ENCODE measurements at places on chromosomes 6 and 20.

- no peak for DNase-seq
Observed at GRCh38 chr6:77763124-77763523, 110.3 kb downstream of the MEI4 start.

GRCh38 chr6:6851059-6851948 is 256.5 kb upstream of the RREB1 start:
- DNase-seq, result peak; percentile 37

GRCh38 chr6:137709424-137710236 is 157.4 kb upstream of the TNFAIP3 start:
- DNase-seq, result no peak

- peak; percentile 79 for DNase-seq
Observed at GRCh38 chr6:158488065-158488464, 71.8 kb upstream of the TMEM181 start.

DNA sequence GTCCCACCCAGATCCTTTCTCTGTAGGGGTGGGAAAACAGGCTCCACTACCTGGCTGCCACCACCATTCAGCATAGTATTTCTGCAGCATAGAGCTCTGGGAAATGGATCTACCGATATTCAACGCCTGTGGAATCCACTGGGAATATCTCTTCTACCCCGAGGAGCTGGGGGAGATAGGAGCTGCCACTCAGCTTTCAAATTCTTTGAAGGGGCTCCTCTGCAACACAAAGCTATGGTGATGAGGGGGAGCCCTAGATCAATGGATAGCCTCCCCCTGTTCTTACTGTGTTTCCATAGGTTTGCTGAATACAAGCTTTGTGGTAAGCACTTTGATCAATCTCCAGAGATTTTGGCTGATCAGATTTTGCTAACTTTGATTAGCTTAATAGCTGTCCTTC is 12.9 kb downstream of the FAM50B start:
- no peak for DNase-seq

- DNase-seq, result no peak
Observed at GRCh38 chr20:56996533-56996932, 269.9 kb downstream of the BMP7 start.

DNA sequence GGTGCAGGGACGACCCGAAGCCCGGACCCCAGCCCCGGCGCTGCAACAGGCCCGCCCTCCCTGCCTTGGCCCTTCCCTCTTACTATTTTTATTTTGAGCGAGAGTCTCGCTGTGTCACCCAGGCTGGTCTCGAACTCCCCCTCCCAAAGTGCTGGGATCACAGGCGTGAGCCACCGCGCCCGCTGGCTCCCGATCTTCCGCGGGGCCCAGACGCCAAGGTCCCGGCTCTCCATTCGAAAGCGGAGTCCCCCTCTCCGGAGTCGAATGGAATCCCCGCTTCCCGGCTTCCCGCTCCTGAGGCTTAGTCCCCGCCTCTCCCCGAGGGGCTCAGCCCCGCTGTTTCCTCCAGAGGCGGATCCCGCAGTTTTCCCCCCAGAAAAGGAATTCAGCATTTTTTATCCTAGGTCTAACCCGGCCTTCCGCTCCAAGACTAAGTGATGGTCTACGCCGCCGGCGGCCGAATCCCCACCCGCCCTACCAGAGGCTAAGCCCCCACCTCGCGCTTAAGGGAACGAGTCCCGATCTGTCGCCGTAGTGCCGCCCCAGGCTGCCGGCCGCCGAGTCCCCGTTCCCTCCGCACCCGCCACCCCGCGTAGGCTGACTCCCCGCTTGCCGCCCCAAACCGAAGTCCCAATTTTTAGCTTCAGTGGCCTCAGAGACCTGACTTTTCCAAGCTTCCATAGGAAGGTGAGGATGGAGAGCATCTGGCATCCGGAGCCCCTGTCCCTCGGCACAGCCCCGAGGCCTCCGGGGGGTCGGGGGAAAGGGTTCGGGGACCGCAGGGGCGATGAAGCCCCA is 11.5 kb upstream of the TMC2 start:
- no peak for DNase-seq

DNA sequence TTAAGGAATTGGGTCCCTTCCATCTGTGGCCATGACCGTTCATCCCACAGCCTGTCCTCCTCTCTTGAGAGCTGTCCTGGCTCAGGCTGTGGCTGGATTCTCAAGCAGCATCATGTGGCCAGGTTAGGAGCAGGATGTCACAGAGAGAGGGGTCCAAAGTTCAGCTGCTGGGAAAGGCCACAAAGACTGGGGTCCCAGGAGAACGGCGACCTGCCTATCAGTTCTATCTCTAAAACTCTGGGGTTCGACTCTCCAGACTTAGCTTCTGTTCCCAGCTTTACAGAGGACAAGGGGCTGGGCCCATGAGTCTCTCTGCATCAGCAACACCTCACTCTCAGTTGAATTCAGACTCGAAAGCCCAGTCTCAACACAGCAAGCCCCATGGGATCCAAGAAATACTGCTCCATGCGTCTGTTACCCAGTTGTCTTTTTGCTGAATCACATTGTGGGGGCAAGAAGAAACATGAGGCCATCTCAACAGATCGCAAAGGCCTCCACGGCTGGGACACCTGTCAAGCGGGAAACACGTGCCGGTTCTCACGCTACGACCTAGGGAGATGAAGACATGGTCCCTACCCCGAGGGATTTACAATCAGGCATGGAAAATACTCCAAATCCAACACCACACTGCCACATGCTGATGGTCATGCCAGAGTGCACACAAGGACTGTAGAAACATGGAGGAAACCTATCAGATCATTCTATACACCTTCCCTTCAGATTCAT is 95.4 kb downstream of the SLC22A23 start:
- no peak for DNase-seq

GRCh38 chr20:9204979-9205378 is 136.1 kb downstream of the PLCB4 start:
- DNase-seq, result no peak

- no peak for DNase-seq
Observed at GRCh38 chr20:22617160-22617559, 32.8 kb upstream of the FOXA2 start.

DNA sequence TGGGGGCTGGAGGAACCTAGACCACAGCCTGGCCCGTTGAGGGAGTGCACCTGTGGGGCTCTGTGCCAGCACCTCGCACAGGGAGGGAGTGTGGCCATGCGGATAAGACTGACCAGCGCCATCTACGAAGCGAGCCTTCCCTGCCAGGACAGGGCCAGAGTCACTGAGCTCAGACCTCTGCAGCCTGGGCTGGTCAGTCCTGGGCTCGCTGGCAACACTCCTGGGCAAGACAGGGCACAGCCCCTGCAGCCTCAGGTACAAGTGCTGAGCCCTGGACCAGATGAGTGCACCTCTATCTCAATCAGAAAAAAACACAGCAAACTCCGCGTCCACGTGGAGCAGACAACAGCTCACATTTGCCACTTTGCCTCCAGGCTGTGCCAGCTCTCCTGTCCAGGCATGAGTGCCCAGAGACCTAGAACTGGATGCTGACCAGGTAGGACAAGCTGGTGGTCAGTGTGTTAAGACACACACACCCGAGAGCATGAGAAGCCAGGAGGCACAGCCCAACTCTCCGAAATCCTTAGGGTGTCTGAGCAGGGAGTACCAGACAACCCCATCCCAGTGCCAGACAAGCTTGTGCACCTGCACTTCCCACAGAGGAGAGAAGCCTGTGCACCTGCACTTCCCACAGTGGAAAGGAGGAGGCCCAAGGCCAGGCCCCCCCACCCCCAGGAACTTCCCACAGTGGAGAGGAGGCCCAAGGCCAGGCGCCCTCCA is 4.9 kb downstream of the ARFRP1 start:
- no peak for DNase-seq

- no peak for DNase-seq
Observed at GRCh38 chr20:63706852-63707557, 771 bp downstream of the ARFRP1 start.

DNA sequence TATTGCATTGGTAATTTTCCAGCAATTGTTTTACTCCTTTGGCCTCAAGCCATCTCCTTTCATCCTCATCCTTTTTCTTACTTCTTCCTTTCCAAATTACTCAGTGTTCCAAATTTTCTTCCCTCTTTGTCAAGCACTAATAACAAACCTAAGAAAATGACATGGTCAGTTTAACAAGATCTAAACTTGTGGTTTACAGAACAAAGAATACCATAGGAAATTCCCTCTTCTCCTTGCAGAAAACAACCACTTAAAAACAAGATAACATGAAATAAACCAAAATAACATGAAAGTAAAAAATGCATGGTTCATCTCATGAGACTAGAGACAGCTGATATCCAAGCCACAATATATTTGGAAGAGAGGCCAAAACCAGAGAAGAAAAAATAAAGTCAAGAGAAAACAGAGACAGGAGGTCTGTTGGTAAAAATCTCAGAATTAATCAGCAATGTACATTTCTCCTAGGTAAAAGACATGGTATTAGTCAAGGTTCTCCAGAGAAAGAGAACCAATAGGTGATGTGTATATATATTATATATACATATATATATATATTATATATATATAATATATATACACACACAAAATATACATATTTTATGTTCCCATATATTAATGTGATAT is 51.0 kb upstream of the SENP6 start:
- DNase-seq, result no peak

- no peak for DNase-seq
Observed at GRCh38 chr20:63295422-63295821, 2.4 kb downstream of the COL20A1 start.

- DNase-seq, result no peak
Observed at GRCh38 chr6:168088161-168089053, 9.4 kb upstream of the FRMD1 start.

DNA sequence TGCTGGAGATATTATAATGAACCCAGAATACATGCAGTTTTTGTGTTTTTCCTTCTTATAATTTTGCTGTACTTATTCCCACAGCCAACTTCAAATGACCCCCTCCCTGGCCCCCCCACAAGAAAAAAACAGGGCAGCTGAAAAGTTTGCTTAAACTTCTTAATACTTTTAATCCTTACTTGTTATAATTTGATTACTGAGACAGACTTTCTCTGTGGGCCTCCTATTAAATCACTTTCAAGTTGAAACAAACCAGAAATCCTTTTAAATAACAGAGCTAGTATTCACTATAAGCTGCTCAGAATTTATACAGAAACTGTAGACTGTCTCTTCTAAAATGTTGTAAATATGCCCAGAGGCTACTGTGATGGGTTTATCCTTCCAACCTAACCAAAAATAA is 106.3 kb downstream of the CENPW start:
- DNase-seq, result no peak
